Jurkat, Clone E6-1 (cell line): ENCODE measurements at places on chromosomes 16 and 17.
A peak's percentile ranks its signal among the peaks of the same experiment; 100 is the strongest.

DNA sequence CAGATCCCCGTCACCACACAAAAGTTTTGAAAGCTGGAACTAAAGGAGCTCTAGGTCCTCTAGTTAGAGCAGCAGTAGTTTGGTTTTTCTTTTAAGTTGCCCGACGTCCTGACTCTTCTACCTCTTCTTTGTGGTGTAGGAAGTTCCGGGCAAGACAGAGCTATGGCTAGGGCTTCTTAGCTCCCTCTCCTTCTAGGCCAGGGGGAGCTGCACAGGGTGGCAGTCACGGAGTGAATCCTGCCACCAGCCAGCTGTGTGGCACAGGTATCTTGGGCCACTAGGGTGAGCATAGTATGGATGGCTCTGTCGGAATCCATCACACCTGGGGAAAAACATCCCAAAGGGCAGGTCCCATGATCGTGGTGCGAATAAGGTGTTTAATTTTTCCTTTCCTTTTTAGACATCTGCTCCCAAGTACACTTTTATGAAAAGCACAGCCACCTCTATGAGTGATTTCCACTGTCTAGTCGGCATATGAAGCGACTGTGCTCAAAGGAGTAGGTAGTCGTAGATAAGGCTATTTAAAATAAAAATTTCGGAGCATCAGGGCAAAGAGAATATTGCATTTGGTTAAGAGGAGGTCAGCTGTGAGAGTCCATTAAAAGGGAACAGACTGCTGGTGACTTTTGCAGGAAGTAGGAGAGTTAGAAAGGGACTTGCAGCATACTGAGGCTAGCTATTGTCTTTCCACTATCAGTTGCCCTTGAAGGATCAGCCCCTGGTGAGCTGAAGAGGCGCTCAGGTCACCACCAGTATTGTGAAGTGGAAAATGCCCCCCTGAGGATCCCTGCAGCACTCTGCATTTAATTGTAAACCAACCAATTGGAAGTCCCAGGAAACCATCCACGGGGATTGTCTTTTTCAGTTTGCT, 2.1 kb downstream of the PRKCA start:
- DNase-seq: peak; percentile 63

GRCh38 chr17:77527409-77527808, 386.6 kb downstream of the SEC14L1 start:
- no peak for DNase-seq

DNA sequence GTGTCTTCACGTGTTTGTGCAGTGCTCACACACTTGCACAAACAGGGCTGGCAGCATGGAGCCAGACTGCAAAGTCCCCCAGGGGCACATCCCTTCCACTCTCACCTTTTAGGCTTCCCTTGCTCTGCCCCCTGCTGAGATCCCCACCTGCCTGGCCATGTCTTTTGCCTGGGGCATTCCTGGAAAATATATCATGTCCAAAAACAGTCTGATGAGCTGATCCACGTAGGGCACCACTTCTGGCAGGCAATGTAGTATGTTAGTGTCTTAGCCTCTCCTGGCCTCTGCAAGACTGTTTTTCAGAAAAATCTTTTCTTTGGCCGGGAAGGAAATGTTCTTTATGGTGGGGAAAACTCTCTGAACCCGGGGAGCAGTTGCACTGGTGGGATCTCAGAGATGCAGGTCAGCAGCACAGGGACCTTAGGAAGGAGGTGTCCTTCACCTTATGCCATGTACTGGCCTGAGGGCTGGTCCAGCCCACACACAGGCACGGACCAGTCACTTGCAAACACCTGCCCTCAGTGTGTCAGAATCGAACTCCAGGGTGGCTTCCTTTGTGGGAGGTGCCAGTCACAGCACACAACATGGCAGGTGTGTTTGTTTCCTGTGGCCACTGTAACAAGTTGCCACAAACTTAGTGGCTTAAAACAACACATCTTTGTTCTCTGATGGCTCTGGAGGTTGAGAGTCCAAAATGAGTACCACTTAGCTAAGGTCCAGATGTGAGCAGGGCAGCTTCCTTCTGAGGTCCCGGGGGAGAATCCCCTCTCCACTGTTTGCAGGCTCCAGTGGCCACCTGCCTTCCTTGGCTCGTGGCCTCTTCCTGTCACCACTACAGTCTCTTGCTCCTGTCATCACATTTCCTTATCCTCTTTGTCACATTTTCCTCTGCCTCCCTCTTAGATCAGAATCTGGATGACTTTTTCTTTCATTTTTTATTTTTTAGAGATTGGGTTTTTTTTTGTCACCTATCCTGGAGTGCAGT, 46.6 kb downstream of the MPRIP start:
- no peak for DNase-seq

DNA sequence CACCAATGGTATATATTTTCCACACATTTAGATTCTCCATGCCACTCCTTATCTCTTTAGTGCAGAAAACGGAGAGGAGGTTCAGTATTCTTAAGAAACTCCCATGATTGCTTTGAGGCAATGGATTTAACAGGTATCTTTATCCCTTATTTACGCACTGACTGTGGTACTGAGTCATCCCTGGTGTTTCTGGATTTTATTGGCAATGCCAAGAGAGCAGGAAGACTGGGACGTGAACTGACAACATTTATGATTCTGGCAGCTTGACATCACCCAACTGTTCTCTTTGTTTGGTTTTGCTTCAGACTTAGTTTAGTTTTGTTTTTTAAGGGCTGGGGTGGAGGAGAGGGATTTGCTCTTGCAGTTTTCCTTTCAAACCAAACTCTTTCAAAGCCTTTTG, 131.4 kb downstream of the WWOX start:
- DNase-seq: no peak

- DNase-seq: no peak
Observed at GRCh38 chr17:53150101-53150698, 672.5 kb upstream of the KIF2B start.

DNA sequence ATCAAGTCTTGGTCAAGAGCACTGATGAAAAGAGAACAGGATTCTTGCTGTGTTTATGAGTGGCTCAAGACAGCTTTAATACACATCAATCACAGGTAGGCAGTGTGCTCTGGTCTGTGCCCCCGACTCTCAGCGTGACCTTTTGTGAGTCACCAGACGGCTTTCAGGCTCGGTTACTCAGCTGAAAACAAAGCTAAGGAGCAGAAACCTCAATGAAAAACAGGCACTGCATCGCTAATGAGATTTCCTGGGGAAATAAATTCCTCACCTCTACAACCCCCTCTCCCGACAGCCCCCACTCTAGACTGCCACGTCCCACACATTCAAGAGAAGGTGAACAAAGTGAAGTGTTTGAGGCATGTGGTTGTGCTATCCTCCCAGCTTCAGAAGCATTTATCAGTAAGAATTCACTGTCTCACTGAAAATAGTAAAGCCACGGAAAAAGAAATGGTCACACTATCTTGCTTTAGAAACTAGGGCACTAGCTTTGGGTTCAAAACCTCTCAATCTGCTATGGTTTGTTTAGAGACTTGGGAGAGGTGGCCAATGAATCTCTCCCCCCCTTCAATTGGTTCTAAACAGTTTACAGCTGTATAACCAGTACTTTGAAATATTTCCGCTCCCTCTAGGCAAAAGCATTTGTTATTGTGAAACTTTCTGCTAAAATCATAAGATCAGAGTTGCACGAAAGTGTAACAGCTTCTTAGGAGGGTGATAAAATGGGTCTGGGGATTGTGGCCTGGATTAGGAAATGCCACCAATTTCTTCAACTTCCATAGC, 199.5 kb upstream of the PMFBP1 start:
- DNase-seq: no peak

GRCh38 chr17:50728881-50729765, 9.7 kb downstream of the LUC7L3 start:
- DNase-seq: no peak

GRCh38 chr16:48511071-48511540, 98.9 kb downstream of the N4BP1 start:
- no peak for DNase-seq

DNA sequence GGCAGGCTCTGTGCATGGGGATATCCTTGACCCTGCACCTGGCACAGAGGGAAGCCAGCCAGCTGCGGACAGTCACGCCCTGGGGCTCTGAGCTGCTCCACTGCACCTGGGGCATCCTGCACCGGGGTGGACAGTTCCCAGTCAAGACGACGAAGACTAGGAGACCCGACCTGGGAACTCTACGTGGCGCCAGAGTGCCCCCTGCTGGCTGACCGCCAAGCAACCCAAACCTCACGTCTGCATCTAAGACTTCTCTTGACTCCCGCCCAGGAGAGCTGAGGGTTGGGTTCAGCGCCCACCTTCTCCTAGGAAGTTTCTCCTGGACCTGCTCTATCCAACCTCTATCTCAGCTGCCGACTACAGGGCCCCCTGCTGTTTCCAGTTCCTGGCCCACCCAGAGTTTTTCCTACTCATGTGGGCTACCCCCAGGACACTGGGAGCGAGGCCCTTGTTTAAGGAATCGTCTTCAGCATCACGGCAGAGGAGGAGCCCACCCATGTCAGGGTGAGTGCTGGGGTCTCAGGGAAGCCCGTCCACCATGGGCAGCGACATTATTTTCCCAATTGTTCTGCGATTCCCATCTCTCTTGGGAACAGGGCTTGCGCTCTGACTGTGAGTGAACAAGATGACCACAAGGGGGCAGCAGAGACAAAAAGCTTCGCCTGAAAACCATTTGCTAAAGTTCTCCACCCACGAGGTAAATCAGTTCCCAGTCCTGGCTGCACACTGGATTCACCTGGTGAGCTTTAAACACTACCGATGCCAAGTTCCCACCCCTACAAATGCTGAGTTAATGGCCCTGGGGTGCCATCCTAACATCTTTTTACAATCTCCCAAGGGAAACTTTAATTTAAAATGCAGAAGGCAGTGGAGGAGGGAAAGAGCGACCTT, 29.3 kb downstream of the TLE7 start:
- peak; percentile 51 for DNase-seq

DNA sequence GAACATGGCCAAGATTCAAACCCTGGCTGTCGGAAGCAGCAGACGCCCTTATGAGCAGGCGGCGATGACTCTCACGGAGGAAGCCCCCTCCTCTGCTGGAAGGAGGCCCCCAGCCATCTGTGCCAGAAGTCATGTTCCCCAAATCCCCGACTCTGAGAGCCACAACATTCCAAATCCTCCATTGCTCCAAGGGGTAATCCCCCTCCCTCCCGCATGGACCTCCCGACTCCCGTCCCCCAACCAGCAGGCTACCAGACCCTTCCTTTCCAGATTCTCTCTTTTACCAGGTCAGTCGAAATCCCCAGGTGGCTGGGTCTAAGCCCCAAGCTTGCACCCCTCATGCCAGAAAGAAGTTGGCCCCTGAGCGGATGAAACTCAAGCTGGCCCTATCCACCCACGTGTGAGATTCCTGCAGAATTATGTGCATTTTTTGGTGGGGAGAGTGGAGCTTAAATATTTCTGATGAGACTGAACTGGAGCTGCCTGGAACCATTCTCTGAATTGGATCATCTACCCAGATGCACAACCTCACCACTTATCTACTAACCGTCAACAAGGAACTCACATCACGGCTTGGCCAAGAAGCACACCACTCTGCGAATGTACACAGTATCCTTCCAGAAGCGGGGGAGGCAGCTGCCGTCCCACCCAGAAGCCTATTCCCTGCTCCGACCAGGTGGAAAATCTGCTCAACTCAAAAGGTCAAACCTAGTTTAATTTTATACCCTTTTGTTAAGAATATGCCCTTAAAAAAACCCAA, 283.5 kb downstream of the C16orf95 start:
- no peak for DNase-seq
